ENCODE measurements at places on chromosomes 2 and 18. TPM values are rescaled to one million over a fixed set of nuclear protein-coding genes. Genes with fewer than 3 reads are reported as not detected.

DNA sequence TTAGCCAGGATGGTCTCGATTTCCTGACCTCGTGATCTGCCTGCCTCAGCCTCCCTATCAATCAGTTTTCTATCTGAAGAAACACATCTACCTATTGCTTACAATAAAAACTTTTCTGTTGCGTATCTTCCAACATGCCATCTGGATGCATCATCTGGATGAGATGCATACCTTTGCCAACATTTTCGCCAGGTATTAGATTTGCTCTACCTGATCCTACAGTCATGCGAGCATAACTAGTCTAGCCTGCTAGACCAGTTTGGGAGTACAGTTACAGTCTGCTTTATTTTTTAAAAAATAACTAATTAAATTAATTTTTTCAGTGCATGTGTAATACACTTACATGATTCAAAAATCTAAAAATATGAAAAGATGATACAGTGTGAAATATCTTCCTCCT lies 334.0 kb upstream of the MEX3C start:
- no peak overlapping the region for H3K27ac ChIP-seq
- H3K36me3 ChIP-seq, result no peaks in the 10 kb centered on the region
- DNase-seq, result no peak
- H3K27me3 ChIP-seq, result no peaks in the 10 kb centered on the region
- H3K4me3 ChIP-seq, result no peak overlapping the region

DNA sequence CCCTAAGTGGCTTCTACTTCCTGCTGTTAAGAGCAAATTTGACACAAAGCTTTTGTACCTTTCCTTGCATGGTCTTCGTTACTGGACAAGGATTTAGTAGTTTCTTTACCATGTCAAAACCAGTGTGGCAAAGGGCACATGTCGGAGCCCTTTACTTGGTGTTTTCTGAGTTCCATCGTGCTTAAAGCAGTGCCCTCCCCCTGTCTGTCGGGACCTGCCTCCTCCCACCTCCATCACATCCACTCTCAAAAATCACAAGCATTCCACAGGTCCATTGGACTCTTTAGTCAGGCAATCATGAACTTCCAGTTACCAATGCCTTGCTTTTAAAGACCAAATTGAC lies 763 bp downstream of the CCDC141 start:
- peak overlapping the region; percentile 32 for H3K27ac ChIP-seq
- H3K27me3 ChIP-seq, result no peaks in the 10 kb centered on the region
- no peaks in the 10 kb centered on the region for H3K36me3 ChIP-seq
- H3K4me1 ChIP-seq, result peaks cover 4% of the 10 kb centered on the region

DNA sequence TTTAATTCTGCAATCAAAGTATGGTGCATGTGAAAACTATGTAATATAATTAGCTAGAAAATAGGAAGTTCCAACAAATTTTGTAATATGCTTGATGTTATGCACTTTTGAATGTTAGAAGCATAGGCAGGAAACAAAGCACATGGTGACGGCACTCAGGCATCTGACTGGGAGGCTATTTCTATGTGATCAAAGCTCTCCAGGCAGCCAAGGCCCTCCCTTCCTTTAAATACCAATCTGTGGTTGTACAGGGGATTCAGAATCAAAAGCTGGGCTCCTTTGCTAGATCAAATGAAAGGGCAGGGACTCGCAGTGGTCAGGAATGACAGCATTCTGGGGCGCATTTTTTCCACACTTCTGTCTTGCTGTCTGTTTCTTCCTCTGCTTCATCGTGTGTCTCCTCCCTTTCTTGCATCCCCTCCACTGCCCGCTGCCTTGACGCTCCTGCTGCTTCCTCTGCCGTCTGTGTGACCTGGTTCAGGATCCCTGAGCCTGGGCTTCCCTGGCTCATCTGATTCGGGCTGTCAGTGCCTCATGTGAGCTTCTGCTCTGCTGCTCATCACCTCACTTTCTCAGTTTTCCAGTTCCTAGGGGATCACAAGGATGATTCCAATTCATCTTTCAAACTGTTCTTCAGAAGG lies 30.9 kb downstream of the TMEM182 start:
- H3K4me3 ChIP-seq, result no peak overlapping the region
- no peaks in the 10 kb centered on the region for H3K27me3 ChIP-seq
- no peak for DNase-seq
- H3K27ac ChIP-seq, result no peak overlapping the region

- peaks cover 20% of the 10 kb centered on the region for H3K4me1 ChIP-seq
- no peaks in the 10 kb centered on the region for H3K27me3 ChIP-seq
- H3K36me3 ChIP-seq, result no peaks in the 10 kb centered on the region
- no peak overlapping the region for H3K4me3 ChIP-seq
- DNase-seq, result no peak
These were observed 60.9 kb upstream of the MGAT5 start for GRCh38 chr2:134193006-134193405.

GRCh38 chr2:58866040-58866439 lies 624.9 kb upstream of the FANCL start:
- no peaks in the 10 kb centered on the region for H3K4me1 ChIP-seq
- no peak overlapping the region for H3K4me3 ChIP-seq
- no peaks in the 10 kb centered on the region for H3K36me3 ChIP-seq
- no peak overlapping the region for H3K27ac ChIP-seq
- no peaks in the 10 kb centered on the region for H3K27me3 ChIP-seq
- DNase-seq, result no peak

GRCh38 chr2:159094173-159094737 lies 125.8 kb downstream of the TANC1 start:
- H3K4me1 ChIP-seq, result peaks cover 79% of the 10 kb centered on the region
- no peak overlapping the region for H3K4me3 ChIP-seq
- peak overlapping the region; percentile 78 for H3K27ac ChIP-seq
- H3K36me3 ChIP-seq, result no peaks in the 10 kb centered on the region
- no peak for DNase-seq
- no peaks in the 10 kb centered on the region for H3K27me3 ChIP-seq

GRCh38 chr2:238326801-238327365 lies 6.6 kb downstream of the TRAF3IP1 start:
- no peak for DNase-seq
- no peak overlapping the region for H3K27ac ChIP-seq

DNA sequence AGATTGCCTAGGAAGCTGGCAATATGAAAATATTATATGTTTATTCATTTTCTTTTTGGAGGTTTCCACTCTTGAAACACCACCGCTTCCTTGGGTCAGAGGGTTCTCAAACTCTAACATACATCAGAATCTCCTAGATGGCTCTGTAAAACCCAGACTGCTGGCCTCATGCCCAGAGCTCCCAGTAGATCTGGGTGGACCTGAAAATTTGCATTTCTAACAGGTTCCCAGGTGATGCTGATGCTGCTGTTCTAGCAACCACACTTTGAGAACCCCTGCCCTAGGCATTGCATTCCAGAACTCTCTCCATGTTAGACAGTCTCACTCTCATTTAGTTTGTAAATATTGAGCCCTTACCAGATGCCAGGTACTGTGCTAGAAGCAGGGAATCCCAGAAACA lies 139.4 kb downstream of the FAM210A start:
- DNase-seq, result no peak
- no peaks in the 10 kb centered on the region for H3K27me3 ChIP-seq
- peaks cover 14% of the 10 kb centered on the region for H3K4me1 ChIP-seq
- no peak overlapping the region for H3K4me3 ChIP-seq
- H3K36me3 ChIP-seq, result no peaks in the 10 kb centered on the region
- H3K27ac ChIP-seq, result no peak overlapping the region

DNA sequence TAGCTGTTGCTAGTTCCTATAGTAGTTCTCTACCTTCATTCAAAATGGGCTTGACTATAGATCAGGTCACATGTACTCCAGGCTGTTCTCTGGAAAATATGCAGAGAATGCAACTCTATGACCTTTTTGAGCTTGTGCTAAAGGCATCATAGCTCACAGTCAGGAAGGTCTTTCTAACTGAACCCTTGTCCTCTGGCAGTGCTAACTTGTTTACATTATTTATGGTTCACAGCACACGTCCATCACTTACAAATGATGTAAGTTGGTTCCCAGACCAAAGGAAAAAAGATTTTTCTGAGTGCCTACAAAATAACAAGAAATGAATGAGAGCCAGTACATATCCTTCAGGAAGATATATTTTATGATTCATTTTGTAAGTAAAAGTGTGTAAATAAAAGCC lies 236.1 kb downstream of the GCA start:
- H3K4me3 ChIP-seq, result no peak overlapping the region
- no peaks in the 10 kb centered on the region for H3K4me1 ChIP-seq
- H3K27me3 ChIP-seq, result no peaks in the 10 kb centered on the region
- no peaks in the 10 kb centered on the region for H3K36me3 ChIP-seq
- no peak for DNase-seq

The MYO1B gene
- 14.8 TPM for total RNA-seq

The NT5DC4 gene
- not detected for total RNA-seq

The FAM110C gene
- total RNA-seq, result 0.98 TPM

The CCDC178 gene
- 1.7 TPM for total RNA-seq

The LYPD6 gene
- 0.83 TPM for total RNA-seq
